ENCODE measurements at places on chromosomes 6 and 20.

- no peak for DNase-seq
Observed at GRCh38 chr6:112770308-112770707, 423.2 kb downstream of the RFPL4B start.

DNA sequence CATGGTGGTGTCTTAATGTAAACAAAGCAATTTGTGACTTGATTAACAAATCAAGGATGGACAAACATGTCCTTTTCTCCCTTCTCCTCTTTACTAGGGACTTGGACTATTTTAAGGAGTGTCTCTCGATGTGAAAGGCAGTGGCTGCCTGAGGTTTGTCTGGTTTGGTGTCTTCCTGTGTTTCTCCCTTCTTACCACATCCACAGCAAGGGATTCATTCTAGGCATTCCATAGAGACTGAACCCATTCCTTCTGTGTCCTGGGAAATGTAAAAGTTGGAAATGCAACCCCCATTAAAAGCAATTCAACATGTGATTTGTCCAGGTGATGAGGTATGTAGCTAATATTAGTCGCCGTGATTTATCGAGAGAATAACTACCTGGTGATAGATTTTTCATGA is 15.9 kb downstream of the NRN1 start:
- DNase-seq = no peak

DNA sequence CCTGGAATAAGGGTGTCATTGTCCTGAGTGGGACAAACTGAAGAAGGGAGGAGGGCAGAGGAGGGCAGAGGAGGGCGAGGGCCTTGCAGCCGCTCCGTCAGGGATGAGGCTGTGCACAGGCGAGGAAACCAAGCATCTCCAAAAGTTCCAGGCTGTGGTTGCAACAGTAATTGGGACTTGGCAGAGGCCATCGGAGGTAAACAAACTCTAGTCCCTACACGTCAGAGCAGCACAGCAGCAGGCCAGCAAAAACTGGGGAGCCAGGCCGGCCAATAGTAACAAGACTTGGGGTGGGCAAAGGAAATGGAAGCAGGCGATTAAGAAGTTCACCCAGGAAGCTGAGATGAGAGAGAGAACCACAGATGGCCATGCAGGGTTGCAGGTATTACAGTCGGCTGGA is 142.8 kb downstream of the SMOC2 start:
- no peak for DNase-seq

GRCh38 chr6:158293122-158293521 is 19.1 kb upstream of the TULP4 start:
- no peak for DNase-seq

DNA sequence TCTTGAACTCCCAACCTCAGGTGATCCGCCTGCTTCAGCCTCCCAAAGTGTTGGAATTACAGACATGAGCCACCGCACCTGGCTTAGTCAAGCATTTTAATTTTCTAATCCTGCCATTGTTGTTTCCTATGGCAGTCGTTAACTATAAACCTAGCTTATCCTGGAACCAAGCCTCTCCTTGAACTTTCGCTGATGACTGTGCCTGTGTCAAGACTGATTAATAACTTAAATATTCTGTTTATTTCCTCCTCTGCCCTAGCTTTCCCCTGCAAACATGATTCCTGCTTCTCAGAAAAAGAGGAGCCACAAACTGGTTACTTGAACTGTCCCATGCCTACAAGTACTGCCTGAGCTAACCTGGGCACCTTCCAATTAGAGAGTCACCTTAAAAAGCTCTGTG is 1.5 kb downstream of the VNN1 start:
- DNase-seq = peak; percentile 35

- no peak for DNase-seq
Observed at GRCh38 chr20:62523473-62524203, 47.8 kb upstream of the GATA5 start.

- DNase-seq = peak; percentile 69
Observed at GRCh38 chr20:5504061-5504739, 187.4 kb upstream of the PROKR2 start.

Data from AG08396 (cell line).